ENCODE measurements at places on chromosomes 16 and 17. TPM values are rescaled to one million over a fixed set of nuclear protein-coding genes. Genes with fewer than 3 reads are reported as not detected.

CRYM gene
- total RNA-seq = 2.3 TPM

KCNJ2 gene
- 8.6 TPM for total RNA-seq

TMC7 gene
- 0.73 TPM for total RNA-seq

CLDN7 gene
- 6.5 TPM for total RNA-seq

TMEM238L gene
- total RNA-seq = not detected

VTN gene
- total RNA-seq = not detected

PNMT gene
- not detected for total RNA-seq

ZNF48 gene
- total RNA-seq = 8.3 TPM

RAB34 gene
- 240 TPM for total RNA-seq

KRTAP4-1 gene
- not detected for total RNA-seq

KRT33A gene
- total RNA-seq = not detected

OTOP2 gene
- total RNA-seq = not detected

KRTAP4-6 gene
- not detected for total RNA-seq

PRAC1 gene
- not detected for total RNA-seq

POLR3E gene
- total RNA-seq = 35.2 TPM

GOSR1 gene
- total RNA-seq = 48.1 TPM

MBTPS1 gene
- total RNA-seq = 136 TPM

ADAM11 gene
- total RNA-seq = 0.99 TPM

SLC16A6 gene
- 0.15 TPM for total RNA-seq

TK1 gene
- 50.9 TPM for total RNA-seq

MILR1 gene
- total RNA-seq = 6.5 TPM

RNF157 gene
- total RNA-seq = 1.7 TPM

EPX gene
- total RNA-seq = not detected

ZACN gene
- total RNA-seq = 0.15 TPM

FBXW10 gene
- not detected for total RNA-seq

TBC1D3I gene
- total RNA-seq = not detected

TCAP gene
- total RNA-seq = 0.50 TPM

CD300LB gene
- not detected for total RNA-seq

FGF11 gene
- 0.58 TPM for total RNA-seq

SLFN13 gene
- 2.2 TPM for total RNA-seq

SLC6A4 gene
- total RNA-seq = not detected
